Activated CD4-positive, alpha-beta T cell treated with anti-CD3 and anti-CD28 coated beads, Interleukin-2, amount 50 U/mL, for 16 hours (primary cell): ENCODE measurements at places on chromosomes 12 and 14.

GRCh38 chr12:28799348-28799747 lies 349.7 kb upstream of the FAR2 start:
- no peak for DNase-seq

DNA sequence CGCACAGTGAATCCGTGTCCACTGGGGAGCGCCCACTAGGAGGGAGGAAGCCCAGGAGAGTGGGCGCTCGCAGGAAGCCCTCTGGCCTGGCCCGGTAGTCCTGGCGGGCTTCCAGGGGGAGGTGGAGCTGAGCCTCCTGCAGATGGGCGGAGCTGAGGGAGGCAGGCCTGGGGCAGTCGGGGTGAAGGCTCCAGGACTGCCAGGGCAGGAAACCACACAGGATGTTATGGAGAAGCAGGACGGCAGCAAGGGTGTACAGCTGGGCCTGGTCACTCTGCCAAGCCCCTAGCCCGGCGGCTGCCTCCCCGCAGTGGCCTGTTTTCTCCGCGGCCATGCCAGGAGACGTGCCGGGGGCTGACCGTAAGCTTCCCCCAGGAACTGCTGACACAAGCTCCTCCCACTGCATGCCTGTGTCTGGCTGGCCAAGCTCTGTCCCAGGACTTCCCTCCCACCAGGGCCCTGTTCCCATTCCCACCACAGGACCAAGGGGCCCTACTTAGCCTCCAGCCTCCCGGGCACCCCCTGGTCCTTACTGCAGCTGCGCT lies 143.4 kb upstream of the C14orf180 start:
- DNase-seq: no peak

DNA sequence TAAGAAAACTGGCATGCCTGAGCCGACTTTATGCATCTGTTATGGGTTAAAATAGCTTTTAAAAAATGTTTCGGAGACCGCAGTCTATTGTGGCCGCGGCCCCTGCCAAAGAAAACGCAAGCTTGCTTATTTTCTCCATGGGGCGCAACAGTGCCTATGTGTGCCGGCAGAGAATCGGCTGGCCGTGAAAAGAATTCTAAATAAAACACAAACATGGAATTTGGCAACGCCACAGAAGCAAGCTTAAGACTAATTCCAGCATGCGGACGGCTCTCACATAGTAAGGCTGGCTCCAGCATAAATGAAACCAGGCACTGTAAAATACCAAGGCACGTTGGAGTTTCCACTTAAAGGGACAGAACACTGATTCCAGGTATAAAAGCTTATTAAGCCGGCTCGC lies 56.7 kb downstream of the BCL11B start:
- DNase-seq: no peak

DNA sequence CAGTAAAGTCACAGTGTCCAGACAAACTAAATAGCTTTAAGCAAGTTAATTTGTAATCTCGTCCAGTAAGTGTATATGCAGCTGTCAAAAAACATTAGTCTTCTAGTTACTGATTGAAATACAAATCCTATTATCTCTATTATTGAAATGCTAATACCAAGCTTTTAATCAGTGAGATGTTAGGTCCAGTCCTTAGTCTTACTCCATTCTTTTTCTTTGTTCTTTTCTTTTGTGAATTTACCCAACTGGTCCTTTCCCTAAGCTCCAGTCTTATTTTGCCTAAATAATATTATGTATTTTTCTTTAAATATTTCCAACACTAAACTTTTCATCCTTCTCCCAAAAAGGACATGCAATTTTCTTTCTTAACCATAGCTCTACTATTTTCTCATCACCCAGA lies 57.2 kb downstream of the TSPAN19 start:
- no peak for DNase-seq

- DNase-seq: no peak
Measured at GRCh38 chr12:31582155-31582554, 8.8 kb downstream of the DENND5B start.

- no peak for DNase-seq
Measured at GRCh38 chr12:88273875-88274274, 131.8 kb downstream of the TMTC3 start.

DNA sequence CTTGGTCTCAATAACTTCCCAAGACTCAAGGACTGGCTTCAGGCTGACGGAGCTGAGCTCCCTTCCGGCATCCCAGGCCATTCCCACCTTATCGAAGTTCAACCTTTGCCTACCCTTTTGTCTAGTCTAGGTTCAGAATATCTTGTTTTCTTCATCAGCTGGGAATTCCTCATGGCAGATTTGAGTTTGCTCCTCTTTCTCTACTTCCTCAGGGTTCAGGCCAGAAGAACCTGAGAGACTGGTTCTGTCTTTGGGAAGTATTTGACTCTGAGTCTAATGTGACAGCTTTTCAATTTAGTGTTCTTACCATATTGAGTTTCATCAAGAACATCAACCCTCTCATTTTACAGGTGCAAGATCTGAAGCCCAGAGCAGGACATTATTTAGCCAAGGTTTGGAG lies 2.1 kb downstream of the BIN2 start:
- no peak for DNase-seq

DNA sequence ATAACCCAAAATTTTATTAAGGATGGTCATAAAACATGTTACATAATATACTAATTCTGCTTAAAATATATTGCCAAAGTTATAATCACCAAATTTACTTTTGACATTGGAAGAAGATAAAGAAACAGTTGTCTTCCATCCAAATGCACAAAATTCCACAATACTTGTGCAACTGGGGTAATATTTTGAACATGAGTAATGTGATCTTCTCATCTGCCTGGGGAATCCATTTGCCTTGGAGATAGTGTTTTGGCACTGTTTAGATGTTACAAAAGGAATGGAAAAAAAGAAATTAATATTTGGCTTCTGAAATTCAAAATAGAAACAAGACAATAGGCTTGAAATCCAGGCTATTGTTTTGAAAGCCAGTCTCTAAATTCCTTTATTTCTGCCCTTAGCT lies 9.1 kb downstream of the GPR19 start:
- DNase-seq: no peak

- DNase-seq: no peak
Measured at GRCh38 chr14:33732175-33732574, 218.7 kb downstream of the EGLN3 start.

- no peak for DNase-seq
Measured at GRCh38 chr14:68295316-68295816, 475.8 kb downstream of the RAD51B start.

DNA sequence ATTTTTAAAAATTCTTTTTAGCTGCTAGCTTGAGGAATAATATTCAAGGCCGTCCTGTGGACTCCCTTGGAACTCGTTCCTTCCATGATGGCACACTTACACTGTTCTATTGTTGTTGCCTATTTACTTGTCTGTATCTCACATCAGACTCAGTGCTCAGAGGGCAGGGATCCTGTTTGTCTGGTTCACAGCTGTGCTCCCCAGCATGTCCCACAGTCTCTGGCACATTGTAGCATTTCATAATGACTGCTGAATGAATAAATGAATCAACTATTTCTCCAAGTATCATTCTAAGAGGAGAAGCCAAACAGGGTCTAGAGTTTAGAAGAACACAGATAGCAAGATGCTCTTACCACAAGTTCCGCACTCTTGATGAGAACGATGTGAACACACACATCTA lies 48.0 kb downstream of the NTN4 start:
- no peak for DNase-seq

- DNase-seq: no peak
Measured at GRCh38 chr14:75835156-75835725, 146.6 kb downstream of the TGFB3 start.

DNA sequence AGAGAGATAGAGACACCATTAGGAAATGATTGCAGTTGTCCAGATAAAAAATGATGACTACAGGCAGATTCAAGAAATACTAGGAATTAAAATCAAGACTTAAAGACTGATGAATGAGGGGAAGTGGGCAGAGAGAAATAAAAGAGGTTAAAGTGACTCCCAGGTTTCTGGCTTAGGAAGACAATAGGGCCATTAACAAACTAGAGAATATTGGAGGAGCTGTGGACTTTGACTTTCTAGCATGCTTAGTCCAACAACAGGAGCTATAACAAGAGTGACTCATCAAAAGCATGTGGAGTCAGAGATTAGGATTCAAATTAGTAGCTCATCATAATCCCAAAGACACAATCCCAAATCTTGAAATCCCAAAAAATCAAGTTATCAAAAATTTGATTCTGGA lies 101.5 kb downstream of the BMP4 start:
- DNase-seq: no peak

DNA sequence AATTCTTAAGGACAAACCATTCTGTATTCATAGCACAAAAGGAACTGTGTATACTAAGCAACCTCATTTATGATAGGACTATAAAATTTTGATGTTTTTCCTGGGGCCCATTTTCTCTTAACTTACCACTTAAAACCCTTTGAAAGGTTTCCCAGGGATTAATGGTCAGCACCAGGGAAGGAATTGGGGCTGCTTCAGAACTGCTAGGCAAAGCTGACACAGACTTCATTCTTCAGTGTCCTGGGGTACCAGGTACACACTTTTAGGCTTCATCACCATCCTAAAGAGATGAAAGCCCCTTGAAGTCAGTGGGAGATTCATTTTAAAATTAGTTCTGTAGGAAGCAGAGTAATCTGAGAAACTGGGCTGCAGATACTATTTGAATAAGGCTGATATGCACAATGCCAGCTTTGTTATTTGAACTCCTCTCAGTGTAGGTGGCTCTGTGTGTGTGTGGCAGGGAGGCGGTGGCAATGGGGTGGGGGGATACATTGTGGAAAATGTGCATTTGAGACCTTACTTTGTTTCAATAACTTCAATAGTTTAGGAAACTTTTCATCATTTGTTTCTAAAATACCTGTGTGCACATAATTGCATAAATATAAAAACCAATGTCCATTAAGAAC lies 329.3 kb upstream of the DCN start:
- DNase-seq: no peak

DNA sequence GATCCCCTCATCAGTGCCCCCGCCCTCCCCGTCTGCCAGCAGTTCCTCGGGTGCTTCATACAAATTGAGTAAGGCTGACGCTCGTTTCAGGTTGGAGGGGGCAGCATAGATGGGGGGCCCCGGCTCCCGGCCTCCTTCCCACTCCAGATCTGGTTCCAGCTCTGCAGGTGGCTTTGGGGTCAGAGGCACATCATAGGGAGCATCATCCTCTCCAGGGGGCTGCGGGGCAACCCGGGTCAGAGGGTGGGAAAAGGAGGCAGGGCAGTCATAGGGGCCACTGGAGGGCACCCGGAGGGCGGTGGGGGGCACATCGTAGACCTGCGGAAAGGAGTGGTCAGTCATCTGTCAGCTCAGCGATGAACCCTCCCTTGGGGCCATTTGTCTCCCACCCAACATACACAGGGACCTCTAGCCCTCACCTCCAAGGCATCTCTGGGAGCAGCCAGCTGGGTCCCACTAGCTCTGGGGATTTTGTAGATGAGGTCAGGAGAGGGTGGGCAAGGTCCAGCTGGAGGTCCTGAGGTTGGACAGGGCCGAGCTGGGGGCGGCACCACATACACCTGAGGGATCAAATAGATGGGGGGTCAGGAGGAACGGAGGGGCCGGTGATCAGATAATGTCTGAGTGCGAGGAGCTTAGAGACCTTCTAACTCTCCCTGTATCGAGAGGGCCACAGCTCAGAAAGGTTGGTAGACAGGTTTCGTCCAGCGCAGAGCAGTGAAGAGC lies 5.1 kb downstream of the EFS start:
- DNase-seq: no peak

GRCh38 chr14:97726676-97727075 lies 929.5 kb downstream of the VRK1 start:
- no peak for DNase-seq

DNA sequence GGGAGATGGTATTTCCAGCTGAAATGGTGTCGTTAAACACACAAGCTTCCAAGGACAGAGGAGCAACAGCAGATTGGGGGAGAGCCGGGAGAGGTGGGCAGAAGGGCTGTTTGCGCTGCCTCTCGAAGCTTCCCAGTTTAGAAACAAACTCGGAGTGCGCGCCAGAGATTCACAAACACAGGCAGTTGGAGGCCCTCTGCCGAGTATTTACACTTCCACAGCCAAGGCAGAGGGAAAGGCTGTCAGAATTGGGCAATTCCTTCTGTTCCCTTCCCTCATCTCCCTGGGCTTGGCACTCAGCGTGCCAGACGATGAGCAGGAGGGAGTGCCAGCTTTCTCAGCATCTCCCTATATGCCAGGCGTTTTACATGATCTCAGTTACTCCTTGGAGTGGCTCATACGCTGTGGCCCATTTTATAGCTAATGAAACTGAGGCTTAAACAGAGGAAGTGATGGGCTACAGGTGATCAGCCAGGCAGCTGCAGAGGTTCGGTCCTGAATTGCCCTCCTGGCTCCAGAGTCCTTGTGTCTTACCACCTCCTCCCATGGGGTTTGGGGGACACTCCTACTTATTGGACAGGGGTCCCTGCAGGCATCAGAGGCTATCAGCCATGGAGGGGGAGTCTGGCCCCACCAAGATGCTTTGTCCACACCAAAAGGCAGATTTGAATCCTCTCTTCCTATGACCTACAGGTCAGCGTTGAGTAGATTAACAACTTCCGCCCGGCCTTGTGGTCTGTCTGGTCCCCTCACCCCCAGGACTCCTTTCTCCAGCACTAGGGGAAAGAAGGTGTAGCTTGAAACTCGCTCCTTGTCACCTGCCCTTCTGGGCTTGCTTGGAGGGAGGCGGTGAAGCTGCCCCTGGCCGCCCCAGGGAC lies 3.1 kb downstream of the FAM222A start:
- DNase-seq: no peak

DNA sequence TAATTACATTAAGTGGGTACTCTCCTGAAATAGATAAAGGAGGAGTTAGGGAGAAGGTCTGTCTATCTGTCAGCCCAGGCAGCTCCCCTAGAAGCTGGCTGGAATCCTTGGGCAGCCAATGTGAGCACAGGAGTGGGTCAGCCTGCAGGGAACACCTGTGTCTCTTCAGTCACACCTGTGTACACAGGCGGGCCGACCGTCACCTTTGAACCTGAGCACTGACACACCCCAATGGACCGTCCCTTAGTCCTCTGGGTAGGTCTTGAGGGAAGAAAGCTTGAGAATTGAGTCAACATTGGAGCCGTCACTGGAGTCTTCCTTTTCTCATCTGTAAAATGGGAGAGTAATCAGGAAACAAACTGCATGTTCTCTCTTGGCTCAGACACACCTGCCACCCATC lies 9.8 kb upstream of the GSC start:
- DNase-seq: no peak

- DNase-seq: no peak
Measured at GRCh38 chr14:67464377-67464776, 24.1 kb downstream of the TMEM229B start.

- no peak for DNase-seq
Measured at GRCh38 chr12:81692008-81692407, 67.1 kb downstream of the PPFIA2 start.

DNA sequence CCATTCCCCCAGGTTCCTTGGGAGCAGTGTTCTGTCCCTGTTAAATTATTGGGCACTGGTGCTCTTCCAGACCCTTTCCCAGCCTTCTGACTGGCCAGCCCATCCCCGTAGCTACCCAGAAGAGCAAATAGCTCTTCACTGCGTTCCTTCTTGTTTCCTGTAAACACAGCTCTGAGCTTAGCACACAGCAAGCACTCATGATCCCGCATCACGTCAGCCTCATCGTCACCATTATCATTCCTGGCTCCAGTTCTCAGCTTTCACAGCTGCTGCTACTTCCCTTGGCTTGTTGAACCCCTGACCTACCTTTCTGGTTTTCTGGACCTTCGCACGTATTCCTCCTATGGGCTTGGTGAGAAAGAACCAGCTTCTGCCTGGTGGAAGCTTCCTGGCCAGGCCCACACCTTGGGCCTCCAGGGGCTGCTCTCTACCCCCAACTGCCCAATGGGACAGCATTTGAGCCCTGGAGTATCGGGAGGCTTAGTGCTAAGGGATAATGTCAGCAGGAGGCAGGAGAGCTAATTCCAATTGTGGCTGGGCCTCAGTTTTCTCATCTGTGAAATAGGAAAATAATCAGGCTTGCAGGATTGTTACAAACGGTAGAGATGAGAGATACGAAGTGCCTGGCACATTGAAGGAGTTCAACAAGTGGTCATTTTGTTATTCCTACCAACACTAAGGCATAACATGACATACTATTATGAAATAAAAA lies 22.6 kb upstream of the PAPOLA start:
- no peak for DNase-seq
